Inflammatory macrophage (primary cell): ENCODE measurements at places on chromosomes 4 and X.

GRCh38 chrX:101377547-101377946 lies 8.4 kb downstream of the BTK start:
- no peak for DNase-seq

- no peak for DNase-seq
Observed at GRCh38 chr4:65599340-65599739, 70.9 kb downstream of the EPHA5 start.

DNA sequence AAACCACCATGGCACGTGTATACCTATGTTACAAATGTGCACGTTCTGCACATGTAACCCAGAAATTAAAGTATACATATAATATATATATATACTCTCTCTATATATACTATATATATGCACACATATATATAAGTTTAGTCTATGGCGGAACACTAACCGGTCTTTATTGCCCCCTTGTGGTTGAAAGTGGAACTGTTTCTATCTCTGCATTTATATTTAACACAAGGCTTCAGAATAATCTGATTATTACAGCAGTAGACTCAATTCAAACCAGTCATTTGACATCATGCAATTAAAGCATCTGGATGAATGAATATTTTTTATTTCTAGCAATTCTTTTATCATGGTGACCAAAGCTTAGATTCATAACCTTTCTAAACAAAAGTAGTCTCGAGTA lies 14.6 kb downstream of the RAB9B start:
- peak; percentile 80 for DNase-seq

DNA sequence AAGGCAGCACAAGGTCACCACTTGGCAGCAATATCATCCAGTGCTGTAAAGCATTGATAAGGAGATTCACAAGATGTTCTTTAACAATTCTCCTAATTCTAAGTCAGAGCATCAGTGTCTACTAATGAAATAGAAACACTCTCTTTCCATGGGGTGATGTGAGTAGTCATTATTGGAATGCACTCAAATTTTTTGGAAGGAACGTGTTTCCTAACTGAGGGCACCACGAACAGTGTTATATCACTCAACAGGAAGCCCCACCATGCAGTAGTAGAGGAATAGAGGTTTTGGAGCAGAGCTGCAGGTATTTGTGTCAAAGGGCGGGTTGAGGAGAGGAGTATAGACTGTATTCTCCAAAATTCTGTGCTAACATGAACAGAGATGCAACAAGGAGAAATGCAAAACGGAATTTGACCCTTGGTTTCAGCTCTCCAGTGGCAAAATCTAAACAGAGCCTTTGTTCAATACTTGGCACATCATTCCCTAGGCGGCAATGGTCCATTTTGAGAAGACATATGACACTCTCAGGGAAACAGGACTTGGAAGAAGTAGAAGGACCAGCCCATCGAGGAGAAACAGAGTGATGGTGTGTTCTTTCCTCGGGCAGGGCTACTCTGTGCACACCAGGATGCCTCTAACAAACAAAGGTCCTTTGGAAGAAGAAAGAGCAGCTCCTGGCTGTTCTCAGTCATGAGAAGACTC lies 98.9 kb downstream of the CPEB2 start:
- DNase-seq, result no peak

- no peak for DNase-seq
Observed at GRCh38 chrX:113384628-113385027, 544.0 kb upstream of the AMOT start.

DNA sequence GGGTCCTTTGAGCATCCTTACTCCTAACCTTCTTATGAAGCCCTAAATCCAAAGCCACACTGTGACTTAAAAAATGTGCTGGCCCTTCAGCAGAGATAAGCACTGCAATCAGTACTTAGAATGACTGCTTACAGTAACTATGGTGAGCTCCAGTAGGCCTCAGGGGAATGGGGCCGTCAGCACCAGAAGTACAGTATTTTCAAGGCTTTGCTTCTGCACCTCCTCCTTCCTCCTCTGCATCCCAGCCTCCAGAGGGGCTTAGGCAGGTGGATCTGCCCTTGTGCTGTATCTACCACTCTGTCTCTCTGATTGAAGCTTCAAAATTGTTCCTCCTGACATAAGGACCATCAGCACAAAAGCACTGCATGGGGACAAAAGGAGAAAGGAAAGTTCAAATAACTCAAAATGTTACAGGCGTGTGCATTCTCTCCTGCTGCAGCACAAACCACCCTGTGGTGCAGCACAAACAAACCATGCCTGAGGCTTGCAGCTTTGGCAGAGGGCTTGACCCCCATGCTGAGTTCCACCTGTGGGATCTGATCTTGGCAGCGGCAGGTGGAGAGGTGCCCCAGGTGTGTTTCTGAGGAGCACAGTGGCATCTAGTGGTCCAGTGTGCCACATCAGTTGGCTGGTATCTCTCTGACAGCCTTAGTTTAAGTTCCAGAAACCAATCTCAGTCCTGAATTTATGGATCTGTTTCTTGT lies 164.7 kb downstream of the SOWAHB start:
- no peak for DNase-seq

GRCh38 chr4:105184316-105184980 lies 37.8 kb downstream of the TET2 start:
- DNase-seq, result no peak

DNA sequence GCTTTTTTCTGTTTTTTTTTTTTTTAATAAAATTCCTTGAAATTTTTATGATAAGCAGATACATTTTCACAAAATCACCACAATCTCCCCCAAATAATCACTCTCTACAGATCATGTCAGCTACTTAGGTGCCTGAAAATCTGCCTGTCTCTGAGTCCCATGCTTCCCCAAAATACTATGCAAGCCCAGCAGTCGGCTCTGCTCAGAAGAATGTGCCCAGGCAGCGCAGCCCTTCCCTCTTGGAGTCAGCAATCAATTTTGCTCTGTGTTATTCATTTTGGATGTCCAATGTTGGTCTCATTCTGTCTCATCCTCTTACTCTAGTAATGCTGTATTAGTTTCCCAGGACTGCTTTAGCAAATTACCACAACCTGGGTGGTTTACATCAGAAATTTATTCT lies 24.9 kb upstream of the C1QTNF7 start:
- DNase-seq, result peak; percentile 48

DNA sequence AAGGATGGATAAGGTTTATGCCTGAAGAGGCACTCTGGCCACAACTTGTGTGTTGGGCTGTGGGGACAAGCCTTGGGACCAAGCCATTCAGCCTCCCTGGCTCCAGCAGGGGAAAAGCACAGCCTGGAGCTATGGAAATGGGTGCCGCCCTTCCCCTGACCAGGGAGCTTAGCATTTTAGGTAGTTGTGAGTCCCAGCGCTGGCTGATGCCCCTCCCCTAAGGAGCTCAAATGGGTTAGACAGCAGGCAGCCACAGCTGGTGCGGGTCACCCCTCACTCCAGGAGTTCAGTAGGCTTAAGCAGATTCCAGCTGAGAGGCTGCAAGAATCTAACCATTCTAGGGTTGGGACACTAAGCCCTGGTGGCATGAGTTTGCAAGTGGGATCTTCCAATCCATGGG lies 172.9 kb downstream of the KCNIP4 start:
- DNase-seq, result no peak

- DNase-seq, result no peak
Observed at GRCh38 chr4:113637363-113637762, 124.2 kb downstream of the CAMK2D start.

GRCh38 chrX:79367907-79368306 lies 773 bp upstream of the ITM2A start:
- DNase-seq, result no peak

DNA sequence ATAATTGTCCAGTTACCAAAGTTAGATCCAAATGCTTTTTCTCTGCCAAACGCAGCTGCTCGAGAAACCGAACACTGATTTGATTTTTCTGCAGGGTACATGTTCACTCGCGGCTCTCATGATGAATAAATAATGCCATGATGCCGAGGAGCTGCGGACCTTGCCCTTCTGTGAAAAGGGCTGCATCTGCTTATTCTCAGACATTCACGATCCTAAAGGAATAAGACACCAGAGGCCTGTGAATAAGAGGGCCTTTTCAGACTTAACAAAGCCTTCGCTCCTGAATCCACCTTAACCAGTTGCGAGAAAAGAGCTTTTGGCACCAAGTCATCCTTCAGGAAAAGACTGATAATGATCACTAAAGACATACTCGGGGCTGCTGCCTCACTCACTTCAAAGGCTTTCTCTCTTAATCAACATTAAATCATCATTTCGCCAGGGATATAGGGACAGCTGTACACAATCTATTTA lies 147.5 kb downstream of the FBXO8 start:
- DNase-seq, result no peak

GRCh38 chrX:46321676-46322075 lies 223.5 kb downstream of the ZNF674 start:
- DNase-seq, result peak; percentile 8

DNA sequence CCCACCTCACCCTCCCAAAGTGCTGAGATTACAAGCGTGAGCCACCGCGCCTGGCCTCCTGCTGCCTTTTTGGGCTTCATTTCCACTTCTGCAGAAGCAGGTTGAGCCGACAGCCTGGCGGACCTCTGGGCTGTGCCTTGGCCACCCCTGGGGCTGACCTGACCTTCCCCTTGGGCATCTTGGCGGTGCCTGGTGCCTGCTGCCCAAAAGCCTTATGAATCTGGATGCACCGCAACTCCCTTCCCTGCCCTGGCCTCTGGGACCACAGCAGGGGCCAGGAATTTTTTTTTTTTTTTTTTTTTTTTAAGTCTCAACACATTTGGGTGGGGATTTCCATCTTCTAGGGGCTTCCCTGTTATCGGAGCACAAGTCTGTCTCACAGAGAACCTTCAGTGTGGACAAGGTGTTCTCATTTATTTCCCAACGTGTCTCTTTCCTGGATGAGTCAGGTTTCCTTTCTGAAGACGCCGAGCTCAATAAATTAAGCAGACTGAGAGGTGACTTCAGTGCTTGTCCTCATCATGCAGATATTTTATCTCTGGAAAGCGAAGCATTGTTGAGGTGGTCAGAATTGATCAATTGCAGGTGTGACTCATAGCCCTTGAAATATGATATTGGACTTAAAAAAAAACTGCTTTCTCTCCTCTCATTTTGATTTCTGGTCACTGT lies 79.7 kb downstream of the SHROOM2 start:
- no peak for DNase-seq

DNA sequence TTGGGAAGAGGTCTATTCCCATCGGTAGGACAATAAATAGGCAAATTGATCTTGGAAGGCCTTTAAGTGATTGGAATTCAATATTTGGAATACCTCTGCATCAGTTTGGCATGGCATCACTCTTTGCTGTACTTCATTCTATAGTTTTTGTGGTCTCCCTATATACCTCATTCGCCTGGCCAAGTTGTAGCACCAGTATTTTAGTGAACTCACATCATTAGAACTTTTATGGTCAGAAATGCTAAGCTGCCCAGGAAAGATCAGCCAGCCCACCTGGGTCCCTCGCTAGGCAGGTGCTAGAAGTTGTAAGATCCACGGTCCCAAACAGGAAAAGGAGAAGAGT lies 40.3 kb downstream of the ZCCHC13 start:
- no peak for DNase-seq

DNA sequence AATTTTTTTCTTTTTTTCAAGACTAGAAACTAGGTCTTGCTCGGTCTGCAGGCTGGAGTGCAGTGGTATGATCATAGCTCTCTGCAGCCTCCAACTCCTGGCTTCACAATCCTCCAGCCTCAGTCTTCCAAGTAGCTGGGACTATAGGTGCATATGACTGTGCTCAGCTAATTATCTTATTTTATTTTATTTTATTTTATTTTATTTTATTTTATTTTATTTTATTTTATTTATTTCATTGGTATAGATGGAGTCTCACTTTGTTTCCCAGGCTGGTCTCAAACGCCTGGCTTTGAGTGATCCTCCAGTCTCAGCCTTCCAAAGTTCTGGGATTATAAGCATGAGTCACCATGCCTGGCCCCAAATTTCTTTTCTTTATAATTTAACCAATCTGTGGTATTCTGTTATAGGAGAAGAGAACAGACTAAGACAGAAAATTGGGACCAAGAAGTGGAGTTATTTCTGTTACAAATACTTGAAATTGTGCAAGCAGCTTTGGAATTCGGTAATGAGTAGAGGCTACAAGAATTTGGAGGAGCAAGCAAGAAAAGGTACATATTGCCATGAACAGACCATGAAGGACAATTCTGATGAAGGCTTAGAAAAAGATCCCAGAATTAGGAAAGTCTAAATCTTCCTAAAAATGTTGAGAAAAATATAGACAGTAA lies 4.0 kb upstream of the PRDM5 start:
- no peak for DNase-seq

- DNase-seq, result peak; percentile 60
Observed at GRCh38 chr4:139521754-139522401, 34.1 kb downstream of the SETD7 start.

GRCh38 chr4:116881077-116881476 lies 204.3 kb downstream of the TRAM1L1 start:
- no peak for DNase-seq

DNA sequence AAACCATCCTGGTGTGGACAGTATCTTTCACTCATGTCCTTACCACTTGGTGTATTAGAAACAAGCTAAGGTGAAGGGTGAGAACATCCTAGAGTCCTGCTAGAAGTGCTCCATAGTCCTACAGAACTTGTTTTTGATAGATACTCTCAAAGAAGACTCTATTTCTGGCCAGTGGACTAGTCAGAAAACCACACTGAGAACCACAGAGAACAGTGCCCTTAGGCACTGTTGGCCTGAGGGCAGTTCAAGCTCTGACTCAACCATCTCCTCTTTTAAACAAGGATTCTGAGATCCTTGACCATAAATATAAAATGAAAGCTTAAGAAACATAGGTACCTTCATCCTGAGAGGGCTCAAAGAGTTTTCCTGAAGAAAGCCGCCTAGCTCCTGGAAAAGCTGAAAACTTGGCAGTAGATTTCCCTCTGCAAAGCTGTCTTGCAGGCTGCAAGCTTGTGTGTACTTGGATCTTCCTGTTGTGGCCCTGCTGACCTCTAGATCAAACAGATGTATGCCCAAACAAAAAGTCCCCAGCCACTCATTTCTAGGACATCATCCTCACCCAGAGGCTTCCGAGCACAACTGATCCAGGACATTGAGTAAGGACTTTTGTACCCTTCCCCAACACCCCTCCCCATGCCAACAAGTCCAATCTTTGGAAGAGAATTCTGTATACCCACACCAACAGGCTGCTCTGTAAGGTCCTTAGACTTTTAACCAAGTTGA lies 111.6 kb upstream of the CXCL13 start:
- DNase-seq, result no peak

- DNase-seq, result no peak
Observed at GRCh38 chr4:169164669-169165415, 105.9 kb downstream of the SH3RF1 start.

DNA sequence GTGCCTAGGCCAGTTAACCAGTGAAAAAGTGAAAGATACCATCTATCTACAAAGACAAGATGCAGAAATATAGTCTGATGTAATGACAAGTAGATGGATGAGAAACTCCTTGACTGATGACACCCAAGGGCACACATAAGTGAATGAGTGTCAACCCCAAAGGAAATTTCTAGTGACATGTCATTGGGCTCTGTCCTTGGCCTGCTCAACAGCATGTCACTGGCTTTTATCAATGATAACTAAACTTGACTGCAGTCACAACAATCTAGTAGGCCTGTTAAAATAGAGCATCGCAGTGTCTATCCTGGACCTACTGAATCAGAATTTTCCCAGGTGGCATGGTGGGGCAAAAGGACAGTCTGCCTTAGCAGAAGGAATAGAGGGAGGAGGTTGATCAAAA lies 155.8 kb downstream of the TSPAN5 start:
- DNase-seq, result no peak
